ENCODE measurements at places on chromosomes 1 and 21.

DNA sequence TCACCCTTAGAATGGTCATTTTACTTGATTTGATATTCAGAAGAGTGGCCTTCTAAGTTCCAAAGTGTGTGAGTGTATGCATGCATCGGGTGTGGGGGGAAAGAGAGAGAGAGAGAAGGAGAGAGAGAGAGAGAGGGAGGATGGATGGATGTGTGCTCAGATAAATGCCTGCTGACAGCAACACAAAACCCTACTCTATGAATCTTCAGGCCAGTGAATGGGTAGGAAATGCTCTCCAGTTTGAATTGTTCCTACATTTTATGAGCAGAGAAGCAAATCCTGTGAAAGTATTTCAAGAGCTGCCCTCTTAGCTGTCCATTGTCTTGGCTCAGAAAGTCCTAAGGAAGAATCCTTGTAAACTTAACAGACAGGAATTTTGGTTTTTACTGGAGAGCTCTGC is 7.4 kb downstream of the JAM2 start:
- DNase-seq = no peak

- DNase-seq = no peak
Observed at GRCh38 chr21:45872471-45872870, 109.1 kb upstream of the COL6A1 start.

- no peak for DNase-seq
Observed at GRCh38 chr1:218546314-218546713, 201.2 kb downstream of the TGFB2 start.

DNA sequence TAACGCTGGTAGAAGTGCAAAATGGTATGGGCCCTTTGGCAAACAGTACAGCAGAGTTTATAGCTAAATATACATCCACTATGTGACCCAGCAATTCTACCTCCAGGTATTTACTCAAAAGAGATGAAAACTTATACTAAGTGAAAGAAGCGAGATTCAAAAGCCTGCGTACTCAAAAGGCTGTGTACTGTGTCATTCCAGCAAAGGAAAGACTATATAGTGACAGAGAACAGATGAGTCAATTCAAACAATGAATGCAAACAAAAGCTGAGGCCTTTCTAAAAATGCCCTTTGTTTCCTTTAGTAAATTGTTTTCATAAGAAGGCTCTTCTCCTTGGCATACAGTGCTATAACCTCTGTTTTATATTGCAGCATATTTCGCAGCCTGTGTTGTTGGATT is 268.8 kb upstream of the CSF3R start:
- no peak for DNase-seq

- DNase-seq = no peak
Observed at GRCh38 chr1:109928591-109929111, 18.0 kb downstream of the CSF1 start.

GRCh38 chr1:40038697-40039096 is 1.8 kb upstream of the CAP1 start:
- DNase-seq = no peak

DNA sequence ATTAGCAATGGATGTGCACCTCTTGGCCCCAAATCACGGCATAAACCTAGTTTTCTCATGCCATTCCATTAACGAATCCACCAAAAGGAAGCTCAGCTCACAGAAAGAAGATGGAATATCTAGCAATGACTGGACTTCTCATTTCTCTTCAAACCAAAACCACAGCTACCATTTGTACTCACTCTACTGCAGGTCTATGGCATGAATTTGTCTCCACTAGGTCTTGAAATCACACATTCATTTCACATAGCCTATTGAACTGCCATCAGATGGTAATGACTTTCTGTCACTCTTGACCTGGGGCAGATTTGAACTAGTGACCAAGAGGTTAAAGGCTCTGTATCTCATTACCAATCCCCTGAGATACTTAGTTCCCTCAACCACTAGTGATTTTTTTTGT is 382.7 kb downstream of the DPYD start:
- no peak for DNase-seq

DNA sequence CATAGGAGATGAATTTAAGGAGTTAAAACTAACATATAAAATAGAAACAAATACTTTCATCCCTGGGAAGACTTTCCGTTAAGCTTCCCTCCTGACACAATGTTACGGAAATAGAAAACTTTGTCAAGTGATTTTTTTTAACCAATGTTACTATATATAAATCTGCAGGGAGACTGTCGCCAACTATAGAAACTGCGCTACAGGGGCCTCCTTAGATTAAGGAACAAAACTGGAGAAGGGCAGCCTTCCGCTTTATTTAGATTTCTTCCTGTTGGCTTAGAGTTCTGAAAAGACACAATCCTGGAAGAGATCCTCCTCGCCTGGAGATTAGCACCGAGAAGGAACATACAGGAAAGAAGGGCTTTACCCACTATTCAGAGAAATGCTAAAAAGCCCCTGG is 1.5 kb downstream of the MGST3 start:
- DNase-seq = no peak

Measured in SIG-M5 (cell line).